ENCODE measurements at places on chromosomes 1 and 21. TPM values are rescaled to one million over a fixed set of nuclear protein-coding genes. Genes with fewer than 3 reads are reported as not detected.

- H3K36me3 ChIP-seq, result no peaks in the 10 kb centered on the region
- DNase-seq, result no peak
- peaks cover 90% of the 10 kb centered on the region for H3K4me1 ChIP-seq
- H3K27me3 ChIP-seq, result no peaks in the 10 kb centered on the region
Measured at GRCh38 chr1:31020007-31020790, 45.3 kb downstream of the PUM1 start.

Gene GJA9
- total RNA-seq, result not detected

DNA sequence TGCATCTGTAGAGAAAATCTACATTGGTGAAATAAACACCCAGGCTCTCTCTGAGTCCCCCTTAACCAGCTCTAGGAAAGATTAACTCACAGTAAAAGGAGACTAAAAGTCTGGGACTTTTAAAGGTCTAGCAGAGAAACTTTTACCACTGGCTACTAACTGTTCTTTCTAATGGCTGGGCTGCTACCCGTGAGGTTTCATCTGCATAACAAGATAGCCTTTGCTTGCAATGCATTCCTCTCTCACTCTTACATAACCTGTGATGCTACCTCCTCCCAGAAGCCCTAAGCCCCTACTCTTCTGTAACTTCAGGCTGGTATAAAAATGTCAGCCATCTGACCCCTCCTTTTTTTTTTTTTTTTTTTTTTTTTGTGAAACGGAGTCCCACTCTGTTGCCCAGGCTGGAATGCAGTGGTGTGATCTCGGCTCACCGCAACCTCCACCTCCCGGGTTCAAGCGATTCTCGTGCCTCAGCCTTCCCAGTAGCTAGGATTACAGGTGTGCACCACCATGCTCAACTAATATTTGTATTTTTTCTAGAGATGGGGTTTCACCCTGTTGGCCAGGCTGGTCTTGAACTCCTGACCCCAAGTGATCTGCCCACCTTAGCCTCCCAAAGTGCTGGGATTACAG, 344.2 kb downstream of the RGS7 start:
- no peaks in the 10 kb centered on the region for H3K27me3 ChIP-seq
- DNase-seq, result no peak
- H3K4me3 ChIP-seq, result no peak overlapping the region

GRCh38 chr1:41810446-41810845, 108.3 kb downstream of the HIVEP3 start:
- no peak overlapping the region for H3K27ac ChIP-seq
- H3K4me3 ChIP-seq, result no peak overlapping the region
- H3K4me1 ChIP-seq, result peaks cover 63% of the 10 kb centered on the region
- no peak for DNase-seq

DNA sequence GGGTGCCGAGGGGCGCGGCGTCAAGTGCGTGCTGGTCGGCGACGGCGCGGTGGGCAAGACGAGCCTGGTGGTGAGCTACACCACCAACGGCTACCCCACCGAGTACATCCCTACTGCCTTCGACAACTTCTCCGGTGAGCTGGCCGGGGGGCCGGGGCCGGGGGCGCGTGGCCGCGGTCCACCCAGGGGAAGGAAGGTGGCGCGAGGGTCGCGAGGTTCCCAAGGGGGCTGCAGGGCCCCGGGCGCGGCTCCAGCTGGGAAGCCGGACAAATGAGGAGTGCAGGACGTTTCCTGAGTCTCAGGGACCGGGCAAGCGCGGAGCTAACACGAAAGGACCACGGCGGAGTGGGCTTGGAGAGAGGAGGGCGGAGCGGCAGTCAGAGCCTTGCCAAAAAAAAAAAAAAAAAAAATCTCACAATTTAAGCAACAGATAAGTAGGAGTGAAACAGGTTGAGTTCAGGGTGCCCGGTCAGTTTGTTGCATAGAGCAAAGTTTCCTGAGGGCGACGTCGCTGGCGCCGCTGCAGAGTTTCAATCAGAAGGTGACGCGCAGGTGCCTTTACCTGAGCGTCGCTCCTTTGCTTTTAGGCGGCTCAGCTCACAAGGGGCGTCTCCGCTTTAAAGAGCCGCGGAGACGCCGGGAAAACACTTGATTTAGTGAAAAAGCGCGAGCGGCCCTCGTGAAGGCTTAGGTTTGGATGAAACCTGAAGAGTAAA, 750 bp downstream of the RHOU start:
- peak; percentile 37 for DNase-seq
- no peaks in the 10 kb centered on the region for H3K27me3 ChIP-seq
- H3K27ac ChIP-seq, result peak overlapping the region; percentile 93
- H3K4me3 ChIP-seq, result peak overlapping the region; percentile 89

Gene NES
- 164 TPM for total RNA-seq

GRCh38 chr1:63643517-63643916, 50.3 kb downstream of the PGM1 start:
- H3K36me3 ChIP-seq, result peaks cover 37% of the 10 kb centered on the region
- H3K4me3 ChIP-seq, result no peak overlapping the region
- peaks cover 34% of the 10 kb centered on the region for H3K4me1 ChIP-seq
- no peaks in the 10 kb centered on the region for H3K27me3 ChIP-seq

Gene MIXL1
- not detected for total RNA-seq

GRCh38 chr1:14782741-14783591, 184.5 kb downstream of the KAZN start:
- no peaks in the 10 kb centered on the region for H3K4me1 ChIP-seq
- no peaks in the 10 kb centered on the region for H3K36me3 ChIP-seq
- no peak overlapping the region for H3K27ac ChIP-seq
- DNase-seq, result no peak

DNA sequence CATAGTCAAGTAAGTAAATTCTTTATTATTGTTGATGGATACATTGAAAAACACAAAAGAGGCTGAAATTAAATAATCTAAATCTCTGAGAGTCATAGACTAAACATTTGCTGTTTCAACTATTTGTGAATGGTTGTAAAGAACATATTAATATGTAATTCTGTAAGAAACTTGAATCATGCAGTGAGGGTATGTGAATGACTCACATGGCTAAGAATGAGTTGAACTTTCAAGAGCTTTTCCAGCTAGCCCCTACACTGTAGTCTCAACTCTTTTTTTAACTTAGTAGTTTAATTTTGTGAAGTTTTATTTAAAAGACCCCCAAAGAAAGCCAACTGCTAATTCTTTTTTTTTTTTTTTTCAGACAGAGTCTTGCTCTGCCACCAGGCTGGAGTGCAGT, 588.1 kb downstream of the DPYD start:
- H3K4me3 ChIP-seq, result no peak overlapping the region
- no peaks in the 10 kb centered on the region for H3K36me3 ChIP-seq

GRCh38 chr1:205791568-205792180, 16.4 kb upstream of the RAB29 start:
- peaks cover 70% of the 10 kb centered on the region for H3K36me3 ChIP-seq
- no peaks in the 10 kb centered on the region for H3K27me3 ChIP-seq
- peaks cover 32% of the 10 kb centered on the region for H3K4me1 ChIP-seq
- no peak overlapping the region for H3K4me3 ChIP-seq

- H3K4me3 ChIP-seq, result no peak overlapping the region
- H3K4me1 ChIP-seq, result no peaks in the 10 kb centered on the region
- H3K36me3 ChIP-seq, result no peaks in the 10 kb centered on the region
- H3K27me3 ChIP-seq, result no peaks in the 10 kb centered on the region
- no peak for DNase-seq
Measured at GRCh38 chr1:199522936-199523335, 504.6 kb upstream of the NR5A2 start.

DNA sequence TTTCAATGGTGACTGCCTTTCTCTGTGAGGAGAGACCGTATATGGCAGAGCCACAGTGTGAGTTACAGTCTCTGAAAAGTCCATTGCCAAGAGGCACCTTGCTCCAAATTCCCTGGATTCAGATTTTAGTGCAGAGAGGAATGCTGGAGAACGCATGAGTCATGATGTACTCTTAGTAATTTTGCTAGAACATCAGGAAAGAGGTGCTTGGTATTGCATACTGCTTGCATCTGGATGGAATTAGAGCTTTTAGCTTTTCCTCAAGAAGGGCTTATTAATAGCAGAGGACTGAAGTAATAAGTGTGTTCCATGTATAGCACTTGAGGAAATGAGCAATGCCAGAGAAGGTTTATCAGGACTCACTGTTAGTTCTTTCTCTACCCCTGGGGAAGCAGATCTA, 40.5 kb upstream of the AKT3 start:
- no peak overlapping the region for H3K4me3 ChIP-seq
- H3K4me1 ChIP-seq, result no peaks in the 10 kb centered on the region
- H3K27ac ChIP-seq, result no peak overlapping the region
- no peak for DNase-seq
- H3K27me3 ChIP-seq, result no peaks in the 10 kb centered on the region

- no peaks in the 10 kb centered on the region for H3K36me3 ChIP-seq
- H3K4me3 ChIP-seq, result no peak overlapping the region
- no peaks in the 10 kb centered on the region for H3K4me1 ChIP-seq
- H3K27ac ChIP-seq, result no peak overlapping the region
- peaks cover 55% of the 10 kb centered on the region for H3K27me3 ChIP-seq
Measured at GRCh38 chr1:202264726-202265125, 71.1 kb downstream of the LGR6 start.

GRCh38 chr1:205579711-205580110, 52.1 kb downstream of the ELK4 start:
- H3K36me3 ChIP-seq, result no peaks in the 10 kb centered on the region
- no peak overlapping the region for H3K27ac ChIP-seq
- peaks cover 48% of the 10 kb centered on the region for H3K27me3 ChIP-seq
- H3K4me1 ChIP-seq, result peaks cover 18% of the 10 kb centered on the region
- no peak for DNase-seq

DNA sequence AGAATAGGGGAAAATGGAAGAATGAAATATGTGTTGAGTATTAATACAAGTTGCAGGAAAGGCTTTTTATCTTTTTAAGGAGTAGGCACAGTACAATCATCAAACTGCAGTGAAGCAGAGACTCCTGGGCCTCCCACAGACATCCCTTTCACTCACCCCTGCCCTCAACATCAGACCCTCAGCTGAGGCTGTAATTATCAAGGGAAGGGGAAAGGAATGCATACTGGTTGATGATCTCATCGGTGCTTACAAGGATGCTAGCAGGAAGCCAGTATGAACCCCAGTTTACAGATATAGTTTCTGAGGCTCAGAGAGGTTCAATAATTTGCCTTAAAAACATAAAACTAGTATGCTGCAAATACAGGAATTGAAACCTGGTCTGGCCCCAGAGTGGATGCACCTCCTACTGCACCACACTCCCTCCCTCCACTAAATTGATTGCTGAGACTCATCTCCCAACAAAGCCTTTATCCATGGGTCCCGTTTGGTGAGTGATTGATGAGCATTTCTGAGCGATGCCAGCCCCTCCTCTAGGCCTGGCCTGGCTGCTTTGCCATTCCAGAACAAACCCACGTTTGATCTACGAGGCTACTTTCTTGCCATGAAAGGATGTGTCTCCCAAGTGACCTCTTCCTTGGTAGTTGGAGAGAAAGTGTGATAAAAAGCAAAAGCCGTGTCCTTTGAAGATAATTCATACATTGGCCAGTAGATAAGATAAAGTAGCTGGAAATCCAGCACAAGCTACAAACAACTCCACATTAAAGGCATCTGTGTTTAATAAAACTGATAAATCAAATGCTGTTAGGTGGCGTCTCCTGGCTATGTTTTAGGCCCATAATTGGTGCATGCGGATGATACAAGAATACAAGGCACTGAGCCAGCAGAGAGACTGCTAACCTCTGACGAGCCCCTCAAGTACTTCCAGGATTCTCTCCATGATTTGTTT, 233.9 kb upstream of the CAMK1G start:
- H3K27me3 ChIP-seq, result no peaks in the 10 kb centered on the region
- H3K4me3 ChIP-seq, result no peak overlapping the region
- H3K27ac ChIP-seq, result no peak overlapping the region
- H3K36me3 ChIP-seq, result no peaks in the 10 kb centered on the region
- no peak for DNase-seq

- DNase-seq, result no peak
- H3K4me3 ChIP-seq, result no peak overlapping the region
- H3K36me3 ChIP-seq, result no peaks in the 10 kb centered on the region
- no peaks in the 10 kb centered on the region for H3K27me3 ChIP-seq
- H3K4me1 ChIP-seq, result no peaks in the 10 kb centered on the region
Measured at GRCh38 chr1:223227486-223228196, 84.6 kb upstream of the TLR5 start.

- no peaks in the 10 kb centered on the region for H3K4me1 ChIP-seq
- no peak overlapping the region for H3K27ac ChIP-seq
- H3K36me3 ChIP-seq, result no peaks in the 10 kb centered on the region
- no peaks in the 10 kb centered on the region for H3K27me3 ChIP-seq
- H3K4me3 ChIP-seq, result no peak overlapping the region
- no peak for DNase-seq
Measured at GRCh38 chr1:167210966-167211674, 9.6 kb upstream of the POU2F1 start.

Gene PLA2G5
- total RNA-seq, result 51.4 TPM

DNA sequence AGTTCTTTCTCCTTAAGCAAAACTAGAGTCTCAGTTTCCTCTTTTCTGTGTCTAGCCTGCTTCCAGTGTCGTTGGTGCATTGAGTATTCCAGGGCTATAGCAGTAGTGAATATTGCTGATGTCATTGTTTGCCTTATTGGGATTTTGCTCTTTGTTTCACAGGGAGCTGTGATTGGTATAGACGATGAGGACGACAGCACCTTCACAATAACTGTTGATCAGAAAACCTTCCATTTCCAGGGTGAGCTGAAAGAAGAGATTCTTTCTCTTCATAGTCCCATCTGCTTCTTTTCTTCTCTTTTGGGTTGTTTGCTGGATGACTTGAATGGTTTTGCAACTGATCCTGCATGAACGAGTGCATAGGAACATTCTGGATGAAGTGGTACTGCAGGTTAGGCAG, 52.4 kb downstream of the OSBPL9 start:
- peak overlapping the region; percentile 17 for H3K27ac ChIP-seq
- H3K36me3 ChIP-seq, result no peaks in the 10 kb centered on the region
- H3K27me3 ChIP-seq, result no peaks in the 10 kb centered on the region
- DNase-seq, result no peak

DNA sequence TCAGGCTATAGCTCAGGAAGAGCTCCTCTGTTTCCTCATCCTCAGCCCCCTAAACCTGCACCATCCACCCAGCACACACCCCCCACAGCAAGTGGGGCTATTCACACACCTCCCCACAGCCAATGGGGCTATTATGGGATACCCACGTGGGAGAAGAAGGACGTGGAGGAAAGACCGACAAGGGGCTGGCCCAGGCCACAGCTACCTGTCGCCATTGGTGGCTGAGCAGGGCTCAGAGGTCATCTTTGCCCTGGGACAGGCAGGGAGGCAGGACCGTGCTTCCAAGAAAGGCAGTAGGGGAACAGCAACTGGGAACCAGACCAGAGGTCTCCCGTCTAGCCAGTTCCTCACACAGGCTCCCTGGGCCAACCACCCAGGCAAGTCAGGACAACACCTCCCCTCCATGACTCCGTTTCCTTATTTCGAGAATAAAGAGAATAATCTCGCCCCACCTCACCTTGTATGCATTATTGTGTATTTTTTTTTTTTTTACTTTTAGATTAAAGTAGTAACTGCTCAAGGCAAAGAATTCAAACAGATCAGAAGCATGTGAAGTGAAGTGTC, 92.3 kb upstream of the TARDBP start:
- DNase-seq, result no peak
- H3K4me3 ChIP-seq, result no peak overlapping the region
- peaks cover 38% of the 10 kb centered on the region for H3K27me3 ChIP-seq

- H3K27ac ChIP-seq, result no peak overlapping the region
- no peak for DNase-seq
- H3K4me1 ChIP-seq, result peaks cover 9% of the 10 kb centered on the region
- no peaks in the 10 kb centered on the region for H3K36me3 ChIP-seq
- peaks cover 14% of the 10 kb centered on the region for H3K27me3 ChIP-seq
Measured at GRCh38 chr1:3904843-3905185, 4.7 kb upstream of the C1orf174 start.

All from left ventricle myocardium inferior (tissue), 1 donor.